ENCODE measurements at places on chromosomes 13 and 19. TPM values are rescaled to one million over a fixed set of nuclear protein-coding genes. Genes with fewer than 3 reads are reported as not detected.
A peak's percentile ranks its signal among the peaks of the same experiment; 100 is the strongest.

GRCh38 chr19:18713550-18714117, 30.2 kb downstream of the CRTC1 start:
- DNase-seq = no peak

DNA sequence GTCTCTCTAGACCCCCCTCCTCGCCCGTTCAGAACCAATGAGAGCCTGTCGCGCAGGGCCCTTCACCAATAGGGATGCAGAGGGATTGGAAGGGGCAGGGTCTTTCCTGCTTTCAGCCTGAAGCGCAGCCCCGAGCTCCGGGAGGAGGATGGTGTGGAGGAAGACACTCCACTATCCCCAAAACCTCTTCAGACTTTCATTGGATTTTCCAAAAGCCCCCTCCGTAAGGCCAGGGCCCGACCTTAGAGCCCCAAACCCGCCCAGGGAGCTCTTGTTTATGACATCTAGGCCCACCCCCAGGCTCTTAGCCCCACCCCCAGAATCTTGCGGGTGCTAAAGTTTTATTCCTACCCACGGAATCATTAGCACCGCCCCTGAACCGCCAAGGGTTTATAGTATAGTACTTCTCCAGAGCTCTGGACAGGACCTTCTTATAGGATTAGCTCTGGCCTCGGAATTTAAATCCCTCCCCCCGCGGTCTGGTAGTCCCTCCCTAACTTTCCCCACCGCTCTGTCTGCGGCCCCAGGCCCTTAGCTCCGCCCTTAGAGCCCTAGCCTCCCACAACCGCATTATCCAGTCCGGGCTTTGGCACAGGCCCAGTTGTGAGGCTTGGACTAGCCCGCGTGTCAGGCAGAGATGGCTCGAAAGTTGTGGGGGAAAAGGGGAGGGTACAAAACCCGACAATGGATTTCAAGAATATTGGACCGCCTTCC, 6.6 kb upstream of the EML2 start:
- peak; percentile 73 for DNase-seq

- no peak for DNase-seq
Observed at GRCh38 chr19:54724644-54725043, 402 bp downstream of the KIR3DL3 start.

- DNase-seq = no peak
Observed at GRCh38 chr13:28684257-28684656, 25.3 kb downstream of the POMP start.

DNA sequence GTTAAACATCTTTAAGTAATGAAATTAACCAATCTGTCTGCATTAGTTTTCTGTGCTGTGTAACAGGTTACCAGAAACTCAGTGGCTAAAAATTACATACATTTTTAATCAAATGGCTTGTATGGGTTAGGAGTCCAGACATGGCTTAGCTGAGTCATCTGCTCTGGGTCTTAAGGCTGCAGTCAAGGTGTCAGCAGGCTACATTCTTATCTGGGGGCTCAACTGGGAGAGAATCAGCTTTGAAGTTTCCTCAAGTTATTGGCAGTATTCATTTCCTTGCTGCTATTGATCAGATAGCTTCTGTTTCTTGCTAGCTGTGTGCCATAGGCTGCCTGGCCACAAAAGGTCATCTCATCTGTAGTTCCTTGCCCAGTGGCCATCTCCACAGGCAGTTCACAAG, 1163.0 kb downstream of the DIAPH3 start:
- no peak for DNase-seq

The DCAF15 gene
- total RNA-seq = 110 TPM

The MAB21L1 gene
- not detected for total RNA-seq

The CD37 gene
- 365 TPM for total RNA-seq

Measured in T-cell (primary cell).